Activated naive CD8-positive, alpha-beta T cell treated with anti-CD3 and anti-CD28 coated beads, Interleukin-2, amount 10 ng/mL, durations not matched to agents 7 days and 5 days (primary cell): ENCODE measurements at places on chromosomes 1 and 21. TPM values are rescaled to one million over a fixed set of nuclear protein-coding genes. Genes with fewer than 3 reads are reported as not detected.
A peak's percentile ranks its signal among the peaks of the same experiment; 100 is the strongest.

DNA sequence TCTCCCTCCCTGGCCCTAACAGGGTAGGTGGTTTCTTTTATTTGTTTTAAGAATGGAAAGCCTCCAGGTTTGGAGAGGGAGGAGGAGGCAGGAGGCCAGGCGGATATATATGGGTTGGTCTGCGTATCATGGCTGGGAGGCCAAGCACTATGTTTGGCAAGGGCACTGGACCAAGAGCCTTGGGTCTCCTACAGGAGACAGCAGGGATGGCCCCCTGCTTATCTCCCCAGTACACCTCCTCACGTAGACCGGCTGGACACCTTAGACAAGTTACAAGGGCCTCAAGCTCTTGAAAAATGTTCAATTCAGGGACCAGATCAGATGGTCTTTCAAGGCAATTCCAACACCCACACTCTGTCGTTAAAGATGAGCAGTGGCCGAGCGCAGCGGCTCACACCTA is 10.9 kb downstream of the SLC41A1 start:
- no peak for DNase-seq
- no peaks in the 10 kb centered on the region for H3K27me3 ChIP-seq
- peaks cover 31% of the 10 kb centered on the region for H3K4me1 ChIP-seq
- peaks cover 4% of the 10 kb centered on the region for H3K36me3 ChIP-seq

KHDC4 gene
- total RNA-seq: 91.6 TPM

- H3K27ac ChIP-seq: no peak overlapping the region
- H3K27me3 ChIP-seq: peaks cover 4% of the 10 kb centered on the region
- no peak overlapping the region for H3K4me3 ChIP-seq
- no peaks in the 10 kb centered on the region for H3K36me3 ChIP-seq
- H3K4me1 ChIP-seq: no peaks in the 10 kb centered on the region
Observed at GRCh38 chr1:14513111-14513510, 85.4 kb upstream of the KAZN start.

DNA sequence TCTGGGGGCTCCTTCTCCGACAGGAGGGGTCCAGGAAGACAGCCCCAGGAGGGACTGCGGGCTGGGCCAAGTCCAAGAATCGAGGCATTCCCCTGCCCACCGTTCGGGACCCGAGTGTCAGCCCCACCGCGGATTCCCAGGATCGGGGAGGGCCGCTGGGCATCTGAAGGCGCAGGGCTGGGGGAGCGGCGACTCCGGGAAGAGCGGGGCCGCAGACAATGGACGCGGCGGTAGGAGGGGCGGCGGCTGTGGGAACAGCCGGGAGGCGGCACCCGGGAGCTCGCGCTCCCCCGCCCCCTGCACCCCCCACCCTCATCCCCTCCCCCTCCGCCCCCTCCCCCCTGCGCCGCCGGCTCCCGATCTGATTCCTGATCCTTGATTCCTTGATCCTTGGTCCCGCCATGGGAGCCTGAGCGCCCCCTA is at the start of gene VANGL2:
VANGL2 (plus strand) TSS at position 342 of the 423 bp plus-strand sequence. CDS start 15,274 bp downstream, outside the sequence.
- DNase-seq: peak; percentile 74
- peaks cover 3% of the 10 kb centered on the region for H3K4me1 ChIP-seq
- no peak within 1 kb of the TSS for H3K27ac ChIP-seq
- peak within 1 kb of the TSS; percentile 59 for H3K4me3 ChIP-seq
- peaks cover 37% of the 10 kb centered on the region for H3K27me3 ChIP-seq

- peaks cover 5% of the 10 kb centered on the region for H3K4me1 ChIP-seq
- no peak overlapping the region for H3K27ac ChIP-seq
- H3K27me3 ChIP-seq: peaks cover 18% of the 10 kb centered on the region
- DNase-seq: no peak
- H3K36me3 ChIP-seq: no peaks in the 10 kb centered on the region
Observed at GRCh38 chr1:207581496-207582153, 63.3 kb upstream of the CR1L start.

GRCh38 chr1:53060579-53060978 is 1.4 kb upstream of the PODN start:
- H3K4me1 ChIP-seq: no peaks in the 10 kb centered on the region
- no peak overlapping the region for H3K27ac ChIP-seq
- no peaks in the 10 kb centered on the region for H3K36me3 ChIP-seq
- DNase-seq: no peak

DNA sequence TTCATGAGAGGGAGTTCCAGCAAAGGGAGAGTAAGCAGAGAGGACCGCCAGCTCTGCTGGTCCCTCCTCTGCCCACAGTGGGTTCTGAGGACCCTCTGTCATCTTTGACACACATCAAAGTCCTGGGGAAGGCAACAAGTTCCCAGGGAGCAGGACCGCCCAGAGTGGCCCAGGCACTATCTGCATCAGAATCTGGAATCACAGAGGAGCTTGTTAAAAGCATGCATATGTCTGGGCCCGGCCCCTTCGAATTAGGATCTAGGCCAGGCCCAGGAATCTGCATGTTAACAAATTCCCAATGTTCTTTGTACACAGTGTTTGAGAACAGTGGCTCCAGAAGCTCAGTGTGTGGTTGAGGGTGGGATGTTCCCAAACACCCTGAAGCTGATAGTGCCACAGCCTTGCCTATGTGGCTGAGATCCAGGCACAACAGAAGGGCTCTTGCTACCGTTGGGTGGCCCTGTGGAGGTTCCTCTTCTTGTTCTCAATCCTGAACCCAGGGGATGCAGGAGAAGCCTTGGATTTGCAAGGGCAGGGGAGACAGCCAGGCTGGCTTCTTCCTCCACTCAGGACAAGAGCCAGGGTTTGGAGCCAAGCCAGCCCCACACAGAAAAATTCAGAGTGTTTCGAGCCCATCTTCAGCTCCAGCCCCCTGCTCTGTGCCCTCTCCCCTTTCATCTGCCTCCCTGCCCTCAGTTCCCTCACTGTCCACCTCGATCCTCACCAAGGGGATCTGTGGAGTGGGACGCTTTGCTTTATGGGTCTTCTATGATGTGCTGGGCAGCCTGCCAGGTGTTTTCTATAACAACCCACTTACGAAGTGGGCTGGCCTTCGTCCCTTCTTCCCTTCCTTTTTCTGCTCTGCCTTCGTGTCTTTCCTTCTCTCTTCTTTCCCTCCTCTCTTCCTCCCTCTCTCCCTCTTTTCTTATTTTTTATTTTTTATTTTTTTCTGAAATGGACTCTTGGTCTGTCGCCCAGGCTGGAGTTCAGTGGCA is 129.0 kb upstream of the TMPRSS2 start:
- no peak overlapping the region for H3K27ac ChIP-seq
- H3K27me3 ChIP-seq: peaks cover 15% of the 10 kb centered on the region
- no peak overlapping the region for H3K4me3 ChIP-seq
- no peaks in the 10 kb centered on the region for H3K4me1 ChIP-seq
- H3K36me3 ChIP-seq: no peaks in the 10 kb centered on the region
- DNase-seq: no peak

DNA sequence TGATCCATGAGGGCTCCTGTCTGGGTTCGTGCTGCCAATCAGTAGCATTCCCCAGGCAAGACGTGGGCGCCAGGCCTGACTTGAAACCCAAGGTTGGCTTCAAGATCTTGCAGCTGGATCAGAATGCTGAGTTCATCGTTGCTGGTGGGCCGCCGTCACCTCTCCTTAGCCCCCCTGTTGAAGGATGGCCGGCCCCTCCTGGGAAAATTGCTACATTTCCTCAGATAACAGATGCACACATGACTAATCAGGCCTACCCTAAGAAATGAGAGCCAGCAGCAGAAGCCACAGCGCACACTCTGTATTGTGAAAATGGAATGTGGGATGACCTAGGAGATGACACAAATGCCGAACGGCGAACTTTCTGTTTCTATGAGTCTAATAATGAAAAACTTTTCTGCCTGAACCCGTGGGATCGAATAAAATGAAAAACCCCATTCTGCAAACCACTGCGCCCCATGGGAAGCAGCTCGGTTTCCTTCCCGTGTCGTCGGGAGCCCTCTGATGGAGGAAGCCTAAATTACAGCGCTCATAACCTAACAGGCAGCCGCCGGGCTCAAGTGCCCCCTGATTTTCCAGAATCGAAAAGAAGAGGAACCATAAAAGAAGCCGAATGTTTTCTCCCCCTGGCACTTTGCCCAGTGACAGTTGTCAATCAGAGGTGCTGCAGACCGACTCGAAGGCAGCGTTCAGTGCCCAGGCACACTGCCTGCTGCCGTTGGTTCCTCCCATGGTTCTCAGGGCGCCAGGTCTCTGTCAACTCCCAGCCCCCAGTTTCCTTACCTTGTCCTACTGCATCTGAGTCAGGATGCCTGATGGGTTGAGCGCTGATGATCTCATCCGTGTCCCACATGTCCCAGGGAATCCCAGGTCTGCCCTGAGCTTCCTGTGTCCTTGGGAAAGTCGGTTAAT is 38.2 kb upstream of the H6PD start:
- peak overlapping the region; percentile 25 for H3K4me3 ChIP-seq
- H3K4me1 ChIP-seq: peaks cover 14% of the 10 kb centered on the region

- DNase-seq: no peak
- peaks cover 5% of the 10 kb centered on the region for H3K4me1 ChIP-seq
- H3K27ac ChIP-seq: no peak overlapping the region
Observed at GRCh38 chr1:109476825-109477224, 6.9 kb upstream of the ATXN7L2 start.

- peak; percentile 91 for DNase-seq
- peaks cover 5% of the 10 kb centered on the region for H3K27me3 ChIP-seq
- peaks cover 29% of the 10 kb centered on the region for H3K4me1 ChIP-seq
- peaks cover 3% of the 10 kb centered on the region for H3K36me3 ChIP-seq
- peak overlapping the region; percentile 93 for H3K4me3 ChIP-seq
Observed at GRCh38 chr1:155062702-155063411, 683 bp upstream of the EFNA4 start.

DNA sequence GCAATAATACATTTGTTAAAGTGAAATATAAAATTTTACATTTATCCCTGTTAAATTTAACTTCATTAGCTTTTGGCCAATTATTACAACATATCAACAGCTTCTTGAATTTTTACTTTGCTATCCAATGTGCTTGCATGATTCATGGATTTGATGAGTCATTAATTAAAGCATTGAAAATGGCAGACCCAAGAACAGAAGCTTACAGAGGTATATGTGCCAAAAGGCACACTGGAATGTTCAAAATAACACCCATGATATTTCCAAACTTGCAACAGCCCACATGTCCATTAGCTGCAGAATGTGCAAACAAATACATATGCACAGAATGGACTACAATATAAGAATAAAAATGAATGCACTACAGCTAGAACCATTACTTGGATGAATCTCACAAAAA is 76.4 kb upstream of the MAN1A2 start:
- H3K36me3 ChIP-seq: no peaks in the 10 kb centered on the region
- H3K4me3 ChIP-seq: no peak overlapping the region
- no peak for DNase-seq
- no peaks in the 10 kb centered on the region for H3K4me1 ChIP-seq

PLEKHO1 gene
- total RNA-seq: 140 TPM

GRCh38 chr1:117068580-117068979 is 8.5 kb downstream of the TTF2 start:
- no peak for DNase-seq
- H3K4me3 ChIP-seq: no peak overlapping the region
- no peak overlapping the region for H3K27ac ChIP-seq
- peaks cover 24% of the 10 kb centered on the region for H3K4me1 ChIP-seq
- H3K36me3 ChIP-seq: peaks cover 27% of the 10 kb centered on the region

DNA sequence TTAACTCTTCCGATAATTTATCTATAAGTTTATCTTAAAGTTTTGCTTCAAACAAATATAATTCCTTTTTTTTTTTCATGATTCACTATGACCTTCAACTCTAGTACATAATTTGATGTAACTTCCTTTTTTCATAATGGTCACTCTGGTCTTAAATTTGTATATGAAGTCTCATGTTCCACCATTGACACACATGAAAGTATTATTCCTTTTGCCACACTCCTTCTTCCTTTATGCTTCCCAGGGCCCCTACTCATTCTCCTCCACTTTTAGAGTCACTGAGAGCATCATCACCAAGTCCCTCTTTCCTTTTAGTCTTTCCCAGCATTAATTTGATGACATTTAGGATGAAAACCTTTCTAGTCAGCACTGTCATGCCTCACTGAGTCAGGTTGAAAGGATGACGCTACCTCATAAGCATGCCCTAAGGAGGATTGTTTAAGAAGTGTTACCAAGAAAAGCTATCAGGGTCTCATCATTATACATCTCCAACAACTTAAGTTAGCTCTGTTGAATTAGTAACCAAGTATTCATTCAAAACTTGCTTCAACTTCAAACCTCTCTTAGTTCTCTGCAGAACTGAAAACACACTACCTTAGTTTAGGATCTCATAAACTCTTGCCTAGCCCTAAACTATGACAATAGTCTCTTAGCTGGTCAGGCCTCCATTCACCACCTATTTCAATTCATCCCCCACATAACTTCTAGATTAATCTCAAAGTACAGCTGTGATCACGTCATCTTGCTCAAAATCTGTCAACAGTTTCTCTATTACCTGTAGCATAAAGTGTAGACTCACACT is 14.5 kb downstream of the AUNIP start:
- no peaks in the 10 kb centered on the region for H3K27me3 ChIP-seq
- no peak overlapping the region for H3K4me3 ChIP-seq
- no peak for DNase-seq

DNA sequence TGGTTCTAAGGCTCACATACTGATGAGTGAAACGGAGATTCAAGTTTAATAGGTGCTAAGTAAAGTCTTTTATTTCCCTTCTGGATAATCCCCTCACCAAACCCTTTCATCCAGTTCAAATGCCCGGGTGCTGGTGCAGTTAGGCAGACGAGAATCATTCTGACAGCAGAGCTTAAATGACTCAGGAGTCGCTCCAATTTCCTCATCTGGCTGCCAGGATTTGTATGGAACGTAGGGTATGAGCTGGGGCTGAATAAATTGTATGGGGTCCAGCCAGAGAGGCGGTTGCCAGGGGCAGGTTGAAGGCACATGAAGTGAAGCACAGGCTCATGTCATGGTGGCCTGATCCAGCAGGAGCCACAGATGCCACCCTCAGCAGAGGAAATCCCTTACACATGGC is 76.0 kb downstream of the PAPPA2 start:
- peaks cover 1% of the 10 kb centered on the region for H3K27me3 ChIP-seq
- no peak overlapping the region for H3K27ac ChIP-seq
- H3K36me3 ChIP-seq: no peaks in the 10 kb centered on the region

DNA sequence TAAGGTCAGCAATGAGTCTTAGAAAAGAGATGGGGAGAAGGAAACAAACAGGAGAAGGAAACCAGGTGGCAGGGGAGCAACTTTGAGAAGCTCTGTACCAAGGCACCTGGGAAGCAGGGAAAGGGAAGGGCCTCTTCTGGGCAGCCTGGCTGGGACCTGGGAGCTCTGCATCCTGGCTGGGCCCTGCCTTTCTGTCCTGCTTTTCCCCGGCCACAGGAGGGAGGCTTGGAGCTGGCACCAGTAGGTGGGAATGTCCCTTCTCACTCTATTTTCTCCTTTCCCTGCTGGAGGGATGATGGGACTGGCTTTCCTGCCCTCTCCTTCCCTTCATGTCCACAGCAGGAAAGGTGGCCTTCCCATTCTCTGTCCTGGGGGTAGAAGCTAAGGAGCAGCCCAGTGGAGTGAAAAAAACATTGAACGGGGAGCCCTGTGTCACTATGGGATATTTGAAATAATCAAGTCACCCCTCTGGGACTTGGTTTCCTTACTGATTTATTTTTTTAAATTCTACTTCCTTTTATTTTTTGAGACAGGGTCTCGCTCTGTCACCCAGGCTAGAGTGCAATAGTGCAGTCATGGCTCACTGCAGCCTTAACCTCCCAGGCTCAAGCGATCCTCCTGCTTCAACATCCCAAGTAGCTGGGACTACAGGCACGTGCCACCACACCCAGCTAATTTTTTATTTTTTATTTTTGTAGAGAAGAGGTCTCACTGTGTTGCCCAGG is 5.1 kb upstream of the NES start:
- H3K36me3 ChIP-seq: no peaks in the 10 kb centered on the region
- no peak for DNase-seq
- H3K4me3 ChIP-seq: no peak overlapping the region

GRCh38 chr21:45353200-45353599 is 51.8 kb upstream of the COL18A1 start:
- no peaks in the 10 kb centered on the region for H3K36me3 ChIP-seq
- peaks cover 4% of the 10 kb centered on the region for H3K4me1 ChIP-seq
- no peak overlapping the region for H3K27ac ChIP-seq
- peaks cover 21% of the 10 kb centered on the region for H3K27me3 ChIP-seq
- H3K4me3 ChIP-seq: no peak overlapping the region
